ENCODE measurements at places on chromosomes 7 and 10.

GRCh38 chr7:131721660-131722059 is 165.2 kb upstream of the PODXL start:
- peak; percentile 17 for DNase-seq
- H3K27ac ChIP-seq: peak overlapping the region; percentile 58
- peaks cover 18% of the 10 kb centered on the region for H3K4me1 ChIP-seq
- no peaks in the 10 kb centered on the region for H3K27me3 ChIP-seq
- H3K36me3 ChIP-seq: no peaks in the 10 kb centered on the region

- no peak overlapping the region for H3K4me3 ChIP-seq
- H3K27me3 ChIP-seq: no peaks in the 10 kb centered on the region
- no peaks in the 10 kb centered on the region for H3K36me3 ChIP-seq
- peak; percentile 59 for DNase-seq
- H3K4me1 ChIP-seq: peaks cover 8% of the 10 kb centered on the region
- peak overlapping the region; percentile 55 for H3K27ac ChIP-seq
These were observed 81.4 kb upstream of the LAMB4 start for GRCh38 chr7:108211382-108212201.

GRCh38 chr7:140810830-140811556 is 113.7 kb downstream of the BRAF start:
- no peaks in the 10 kb centered on the region for H3K27me3 ChIP-seq
- H3K36me3 ChIP-seq: no peaks in the 10 kb centered on the region
- H3K27ac ChIP-seq: no peak overlapping the region

GRCh38 chr7:66952343-66953043 is 31.5 kb downstream of the TMEM248 start:
- H3K36me3 ChIP-seq: peaks cover 67% of the 10 kb centered on the region
- DNase-seq: no peak
- no peaks in the 10 kb centered on the region for H3K27me3 ChIP-seq
- H3K4me1 ChIP-seq: no peaks in the 10 kb centered on the region

DNA sequence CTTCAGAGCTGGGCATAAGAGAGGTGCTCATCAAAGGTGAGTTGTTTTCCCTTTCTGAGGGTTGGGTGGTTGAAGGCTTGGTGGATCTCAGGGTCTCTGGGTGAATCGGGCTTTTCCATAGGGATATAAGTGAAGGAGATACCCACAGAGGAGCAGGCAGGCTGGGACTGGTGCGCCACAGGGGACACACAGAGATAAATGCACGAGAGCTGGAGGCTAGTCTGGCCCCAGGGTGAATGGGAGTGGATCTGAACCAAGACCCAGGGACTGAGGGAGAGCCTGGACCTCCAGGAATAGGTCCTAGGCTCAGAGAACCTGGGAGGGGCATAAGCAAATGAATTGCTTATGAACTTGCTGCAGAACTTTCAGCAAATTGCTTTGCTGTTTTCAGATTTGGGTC is 61.5 kb downstream of the LRRC18 start:
- H3K4me3 ChIP-seq: no peak overlapping the region
- no peaks in the 10 kb centered on the region for H3K36me3 ChIP-seq
- no peaks in the 10 kb centered on the region for H3K4me1 ChIP-seq

DNA sequence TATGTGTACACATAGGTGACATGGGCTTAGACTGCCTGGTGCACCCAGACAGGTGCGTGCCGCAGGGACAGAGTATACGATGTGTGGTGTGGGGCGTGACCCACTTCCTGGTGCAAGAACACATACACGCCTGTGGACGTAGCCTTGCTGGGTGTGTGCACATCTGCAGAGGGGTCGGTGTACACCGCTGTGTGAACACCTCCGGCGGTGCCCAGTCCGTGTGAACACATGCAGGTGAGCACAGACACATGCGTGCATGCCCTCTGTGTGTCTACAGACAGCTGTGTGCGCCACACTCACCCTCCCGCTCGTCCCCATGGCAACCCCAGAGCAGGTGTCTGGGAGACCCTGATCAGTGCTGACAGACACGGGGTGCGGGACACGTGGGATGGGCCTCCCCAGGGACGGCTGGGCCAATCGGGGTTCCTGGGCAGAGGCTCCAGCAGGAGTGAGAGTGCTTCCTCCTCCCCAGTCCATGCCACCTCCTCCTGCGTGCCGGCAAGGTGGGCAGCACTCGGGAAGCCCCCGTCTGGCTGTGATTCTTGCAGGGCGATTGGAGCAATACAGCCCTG is 23.4 kb downstream of the ELFN1 start:
- no peak overlapping the region for H3K27ac ChIP-seq
- H3K4me3 ChIP-seq: no peak overlapping the region
- no peak for DNase-seq
- no peaks in the 10 kb centered on the region for H3K36me3 ChIP-seq
- H3K27me3 ChIP-seq: no peaks in the 10 kb centered on the region

GRCh38 chr7:83663131-83663530 is 14.2 kb upstream of the SEMA3E start:
- H3K36me3 ChIP-seq: no peaks in the 10 kb centered on the region
- H3K27ac ChIP-seq: no peak overlapping the region
- no peaks in the 10 kb centered on the region for H3K4me1 ChIP-seq
- peaks cover 28% of the 10 kb centered on the region for H3K27me3 ChIP-seq
- H3K4me3 ChIP-seq: no peak overlapping the region

GRCh38 chr7:138979226-138979979 is 1.8 kb downstream of the KIAA1549 start:
- H3K36me3 ChIP-seq: no peaks in the 10 kb centered on the region
- peaks cover 28% of the 10 kb centered on the region for H3K27me3 ChIP-seq
- H3K4me1 ChIP-seq: peaks cover 24% of the 10 kb centered on the region
- H3K27ac ChIP-seq: no peak overlapping the region

GRCh38 chr7:38373155-38373554 is 99.7 kb upstream of the TARP start:
- no peaks in the 10 kb centered on the region for H3K36me3 ChIP-seq
- no peaks in the 10 kb centered on the region for H3K27me3 ChIP-seq
- H3K4me1 ChIP-seq: no peaks in the 10 kb centered on the region
- H3K27ac ChIP-seq: no peak overlapping the region
- H3K4me3 ChIP-seq: no peak overlapping the region

DNA sequence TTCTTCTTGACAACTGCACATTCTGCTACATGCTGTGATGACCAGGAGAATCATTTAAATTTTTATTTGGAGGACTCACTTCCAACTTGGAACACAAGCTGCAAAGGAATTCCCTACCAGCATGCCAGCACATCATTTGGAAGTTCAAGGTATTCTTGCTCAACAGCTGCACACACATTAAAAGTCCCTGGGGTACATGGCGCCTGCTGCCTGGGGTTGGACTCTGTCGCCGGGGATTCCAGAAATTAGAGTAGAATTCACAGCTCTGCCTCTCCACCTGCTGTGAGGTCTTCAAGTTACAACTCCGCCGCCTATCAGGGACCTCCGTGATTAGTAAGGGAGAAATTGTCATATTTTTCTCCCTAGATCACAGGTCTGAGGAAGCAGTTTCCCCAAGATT is 1.1 kb downstream of the ZNF32 start:
- DNase-seq: peak; percentile 40
- no peaks in the 10 kb centered on the region for H3K4me1 ChIP-seq
- H3K4me3 ChIP-seq: peak overlapping the region; percentile 73
- no peaks in the 10 kb centered on the region for H3K27me3 ChIP-seq

Data from A673 (cell line).